Renal cortical epithelial cell (primary cell): ENCODE measurements at places on chromosomes 16 and 17. TPM values are rescaled to one million over a fixed set of nuclear protein-coding genes. Genes with fewer than 3 reads are reported as not detected.

TMEM88 gene
- total RNA-seq, result 0.65 TPM in 1 of 2 replicates, not detected in the other

OR2C1 gene
- total RNA-seq, result 0.15 TPM in 1 of 2 replicates, not detected in the other

TEKT5 gene
- 0.25 TPM in 1 of 2 replicates, not detected in the other for total RNA-seq

ARHGDIA gene
- total RNA-seq, result 161 and 237 TPM in 2 replicates

HP gene
- 1.8 TPM in 1 of 2 replicates, not detected in the other for total RNA-seq

ADAT1 gene
- 67.9 and 97.7 TPM in 2 replicates for total RNA-seq

ATP1B2 gene
- total RNA-seq, result 0.30 TPM in 1 of 2 replicates, not detected in the other

MPG gene
- total RNA-seq, result 49.3 and 233 TPM in 2 replicates

AURKB gene
- total RNA-seq, result 1.0 and 27.8 TPM in 2 replicates

ODAD4 gene
- total RNA-seq, result 0.35 and 2.2 TPM in 2 replicates

HSF4 gene
- 5.7 and 12.5 TPM in 2 replicates for total RNA-seq

MYLK3 gene
- 0.50 TPM in 1 of 2 replicates, not detected in the other for total RNA-seq

FOXF1 gene
- total RNA-seq, result not detected in 2 replicates
